ENCODE measurements at places on chromosomes 4 and X. TPM values are rescaled to one million over a fixed set of nuclear protein-coding genes. Genes with fewer than 3 reads are reported as not detected.

CT45A3 gene
- total RNA-seq: 54.6 TPM

ADH7 gene
- not detected for total RNA-seq

AFM gene
- not detected for total RNA-seq

ASB12 gene
- total RNA-seq: not detected

ZNF827 gene
- 5.9 TPM for total RNA-seq

Measured in SK-MEL-5 (cell line).